NCI-H2171 treated with DMSO at 0.1 percent for 48 hours (cell line): ENCODE measurements at places on chromosomes 3 and 15.

DNA sequence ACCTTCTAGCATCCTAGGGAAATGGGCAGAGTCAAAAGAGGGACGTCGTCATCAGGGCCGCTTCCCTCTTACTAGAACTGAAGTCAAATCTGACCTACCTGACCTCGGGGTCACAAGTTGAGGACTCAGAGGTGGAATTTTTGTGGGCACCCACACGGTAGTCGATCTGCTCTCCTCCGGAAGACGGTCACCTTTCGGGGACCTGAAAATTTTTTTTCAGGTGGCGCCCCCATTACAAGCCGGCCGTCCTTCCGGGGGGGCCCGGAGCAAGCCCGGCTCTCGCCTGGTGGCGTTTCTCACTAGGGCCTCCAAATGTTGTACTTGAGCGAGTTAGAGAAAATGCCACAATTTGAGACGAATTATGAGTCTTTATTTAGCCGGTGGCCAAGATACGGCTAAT, 157.5 kb upstream of the FRG2C start:
- DNase-seq: no peak

DNA sequence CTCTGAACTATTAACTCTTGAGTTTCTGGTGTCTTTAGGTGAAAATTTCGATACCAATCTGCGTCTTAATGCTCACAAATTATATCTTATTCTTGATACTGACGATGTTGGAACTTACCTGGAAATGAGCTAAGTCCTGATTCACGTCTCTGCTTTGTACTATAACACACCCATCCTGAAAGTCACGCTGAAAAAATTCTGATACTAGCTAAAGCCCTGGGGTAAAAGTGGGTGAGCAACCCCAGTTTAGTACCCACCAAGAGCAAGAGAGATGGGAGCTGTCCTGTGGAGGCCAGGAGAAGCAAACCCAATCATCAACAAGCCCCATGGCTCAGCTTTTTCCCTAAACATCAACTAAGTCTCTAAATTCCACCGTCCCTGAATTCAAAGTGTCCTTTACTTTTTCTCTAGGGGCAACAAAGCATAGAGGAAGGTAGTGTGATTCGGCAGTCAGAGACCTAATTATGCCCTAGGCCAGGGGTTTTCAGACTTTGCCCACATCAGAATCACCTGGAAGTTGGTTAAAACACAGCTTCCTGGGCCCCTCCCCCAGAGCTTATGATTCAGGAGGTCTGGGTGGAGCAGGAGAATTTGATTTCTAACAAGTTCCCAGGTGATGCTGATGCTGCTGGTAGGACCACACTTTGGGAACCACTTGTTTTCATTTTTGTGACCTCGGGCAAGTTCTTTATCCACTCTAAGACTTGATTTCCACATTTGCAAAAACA, 90.2 kb downstream of the OSBPL10 start:
- DNase-seq: no peak

DNA sequence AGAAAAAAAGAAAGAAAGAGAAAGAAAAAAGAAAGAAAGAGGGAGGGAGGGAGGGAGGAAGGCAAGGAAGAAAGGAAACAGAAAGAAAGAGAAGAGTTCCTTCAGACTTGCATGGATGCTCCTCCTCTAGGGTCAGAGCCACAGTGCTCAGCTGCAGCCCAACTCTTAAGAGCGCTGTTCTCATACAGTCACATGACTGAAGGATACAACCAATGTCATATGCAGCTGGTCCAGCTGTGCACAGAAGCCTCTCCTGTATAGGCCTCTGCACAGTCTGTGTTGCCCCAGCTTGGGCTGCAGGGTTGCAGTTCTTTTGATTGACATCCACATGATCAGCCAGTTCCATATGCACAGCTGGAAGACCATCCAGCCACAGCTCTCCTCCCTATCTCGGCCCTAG, 86.8 kb upstream of the CTNNB1 start:
- DNase-seq: no peak

GRCh38 chr3:194161131-194162045, 25.4 kb downstream of the HES1 start:
- peak; percentile 15 for DNase-seq

GRCh38 chr15:65772930-65773329, 19.2 kb downstream of the DENND4A start:
- DNase-seq: no peak

DNA sequence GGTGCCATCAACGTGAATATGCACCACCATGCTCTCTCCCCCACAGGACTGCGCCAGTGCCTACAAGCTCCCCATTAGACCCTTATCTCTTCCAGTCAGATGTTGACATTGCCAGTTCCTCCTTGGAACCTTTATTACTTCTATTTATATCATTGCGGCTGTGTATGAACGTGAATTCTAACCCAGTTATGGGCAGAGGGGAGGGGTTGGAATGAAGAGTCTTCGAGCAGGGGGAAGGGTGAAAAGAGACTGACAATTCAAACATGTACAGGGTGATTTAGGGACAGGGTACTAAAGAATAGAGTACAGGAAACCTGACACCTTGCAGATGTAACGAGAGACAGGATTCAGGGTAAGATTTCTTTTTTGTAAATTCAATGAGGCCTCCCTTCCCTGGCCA, 41.8 kb upstream of the ST6GAL1 start:
- peak; percentile 65 for DNase-seq

GRCh38 chr3:71005702-71006321, 577.7 kb downstream of the FOXP1 start:
- DNase-seq: no peak

DNA sequence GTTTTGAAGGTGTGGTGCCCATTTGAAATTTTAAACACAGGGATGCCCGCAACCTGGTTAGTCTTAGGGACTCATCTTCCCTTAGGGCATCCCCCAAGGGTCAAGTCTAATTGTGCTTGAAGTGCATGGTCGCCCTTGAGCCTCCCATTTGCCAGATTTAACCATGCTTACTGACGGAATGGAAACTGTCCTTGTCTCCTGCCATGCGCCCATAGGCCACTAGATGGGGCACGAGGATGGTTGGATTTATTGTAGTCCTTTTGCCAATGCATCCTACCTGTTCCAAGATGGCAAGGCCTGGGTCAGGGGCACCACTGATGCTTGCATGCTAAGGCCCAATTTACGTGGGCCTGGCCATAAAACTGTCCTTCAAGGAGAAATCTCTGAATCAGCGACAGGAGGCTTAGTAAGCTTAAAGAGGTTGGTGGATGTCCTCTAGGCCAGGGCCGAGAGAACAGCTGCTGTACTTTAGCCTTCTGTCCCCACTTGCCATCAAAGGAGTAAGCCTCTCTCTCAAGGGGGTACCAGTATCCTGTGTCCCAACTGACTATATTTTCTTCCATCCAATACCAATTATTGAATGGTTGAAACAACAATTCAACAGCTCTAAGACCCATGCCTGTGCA, 355.4 kb downstream of the OTOL1 start:
- peak; percentile 14 for DNase-seq

DNA sequence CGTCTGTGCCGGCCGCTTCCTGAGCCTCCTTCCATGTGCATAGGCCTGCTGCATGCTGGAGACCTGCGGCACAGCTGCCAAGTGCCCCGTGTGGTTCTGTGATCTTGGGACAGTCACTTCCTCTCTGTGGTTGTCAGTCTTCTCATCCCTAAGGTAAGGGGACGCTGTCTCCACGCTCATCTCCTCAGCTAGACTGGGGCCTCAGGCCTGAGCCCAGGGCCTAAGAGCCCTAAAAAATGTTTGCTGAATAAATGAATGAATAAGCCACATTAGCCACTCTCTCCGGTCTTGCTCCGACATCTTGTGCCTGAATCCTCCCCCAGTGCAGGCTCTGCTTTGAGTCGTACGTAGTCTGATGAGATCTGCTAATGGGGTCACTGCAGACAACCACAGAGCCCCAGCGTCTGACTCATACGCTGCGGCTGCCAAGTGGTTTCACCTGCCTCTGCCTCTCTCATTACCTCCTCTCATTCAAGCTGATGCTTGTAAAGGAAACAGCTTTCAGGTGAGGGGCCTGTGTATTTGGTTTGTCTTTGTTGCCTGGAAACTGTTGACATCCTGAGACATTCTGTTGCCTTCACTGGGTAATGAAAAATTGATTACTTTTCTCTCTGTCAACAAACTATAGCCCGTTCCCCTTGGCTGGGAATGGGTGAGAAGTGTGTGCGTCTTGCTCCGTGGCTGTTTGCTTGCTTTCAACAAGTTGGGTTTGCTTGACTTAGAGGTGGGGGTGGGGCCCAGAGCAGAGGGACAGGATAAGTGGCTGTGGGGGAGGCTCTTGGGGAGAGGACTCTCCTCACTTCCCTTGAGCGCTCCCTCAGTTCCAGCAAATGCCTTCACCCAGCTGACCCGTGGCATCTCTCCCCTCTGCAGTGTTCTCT, 15.9 kb downstream of the RPLP1 start:
- peak; percentile 87 for DNase-seq

GRCh38 chr3:156317462-156318074, 197.2 kb downstream of the KCNAB1 start:
- no peak for DNase-seq

DNA sequence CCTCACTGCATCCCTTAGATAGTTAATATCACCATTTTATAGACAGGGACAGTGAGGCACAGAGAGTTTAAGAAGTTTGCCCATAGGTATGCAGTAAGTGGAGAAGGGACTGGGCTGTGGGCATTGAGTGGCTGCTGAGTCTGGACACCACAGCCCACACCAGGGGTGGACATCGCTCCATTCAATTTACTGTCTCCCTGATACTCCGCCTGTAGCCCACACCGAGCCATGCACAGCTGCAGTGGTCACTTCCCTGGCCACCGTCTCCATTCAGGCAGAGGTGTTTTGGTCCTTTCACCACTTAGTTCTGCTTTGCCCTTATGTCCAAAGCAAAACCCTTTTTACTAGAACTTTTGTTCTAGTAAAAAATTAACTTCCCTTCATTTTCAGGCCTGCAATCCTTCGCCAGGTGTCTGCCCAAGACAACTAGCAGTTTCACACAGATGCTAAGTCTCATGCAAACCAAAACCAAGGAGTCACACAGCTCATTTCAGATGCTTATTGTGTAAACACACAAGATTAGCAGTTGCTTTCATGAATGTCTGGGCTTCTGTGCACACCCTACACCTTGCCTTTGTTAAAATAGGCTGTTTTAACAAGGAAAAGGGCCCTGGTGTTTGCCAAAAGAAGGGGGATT, 30.1 kb downstream of the ZNF35 start:
- no peak for DNase-seq

- DNase-seq: peak; percentile 79
These were observed 253.3 kb downstream of the CLSTN2 start for GRCh38 chr3:140188285-140188684.

GRCh38 chr3:46312991-46313390, 40.9 kb upstream of the CCR2 start:
- DNase-seq: no peak

DNA sequence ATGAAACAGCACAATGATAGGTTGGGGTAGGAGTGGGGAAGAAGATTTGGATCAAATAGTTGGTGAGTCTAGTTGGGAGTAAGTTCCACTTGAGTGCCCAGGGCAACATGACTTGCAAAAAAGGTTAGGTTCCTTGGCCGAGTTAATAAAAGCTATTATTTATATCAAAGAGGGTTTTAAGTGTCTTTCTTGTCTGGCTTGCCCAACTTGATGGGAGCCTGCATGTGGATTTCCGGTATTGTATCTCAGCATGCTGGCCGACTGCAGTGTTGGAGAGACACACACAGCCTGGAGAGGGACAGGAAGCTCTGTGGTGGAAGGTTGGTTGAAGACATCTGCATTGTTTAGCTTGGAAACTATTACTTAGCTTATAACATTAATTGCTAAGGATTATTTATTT, 449.5 kb upstream of the TBL1XR1 start:
- DNase-seq: no peak

DNA sequence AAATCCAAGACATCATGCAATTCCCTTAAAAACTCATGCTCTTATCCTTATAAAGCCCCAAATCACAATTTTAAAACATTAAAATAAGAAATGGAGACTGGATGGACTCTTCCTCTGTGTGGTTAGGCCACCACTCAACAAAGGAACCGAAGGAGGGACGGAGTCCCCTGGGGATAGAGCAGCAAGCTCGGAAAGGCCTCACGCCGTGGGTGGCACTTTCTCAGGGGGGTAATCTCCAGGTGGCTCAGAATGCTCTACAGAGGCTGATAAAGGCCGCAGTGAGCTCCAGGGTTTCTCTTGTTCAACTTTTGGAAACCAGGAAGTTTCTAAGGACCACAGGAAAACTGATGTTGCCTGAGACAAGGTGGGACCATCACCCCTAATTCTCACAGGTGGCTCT, 23.2 kb downstream of the CCR9 start:
- no peak for DNase-seq

- no peak for DNase-seq
These were observed 199.1 kb downstream of the EPHA3 start for GRCh38 chr3:89306540-89306939.

DNA sequence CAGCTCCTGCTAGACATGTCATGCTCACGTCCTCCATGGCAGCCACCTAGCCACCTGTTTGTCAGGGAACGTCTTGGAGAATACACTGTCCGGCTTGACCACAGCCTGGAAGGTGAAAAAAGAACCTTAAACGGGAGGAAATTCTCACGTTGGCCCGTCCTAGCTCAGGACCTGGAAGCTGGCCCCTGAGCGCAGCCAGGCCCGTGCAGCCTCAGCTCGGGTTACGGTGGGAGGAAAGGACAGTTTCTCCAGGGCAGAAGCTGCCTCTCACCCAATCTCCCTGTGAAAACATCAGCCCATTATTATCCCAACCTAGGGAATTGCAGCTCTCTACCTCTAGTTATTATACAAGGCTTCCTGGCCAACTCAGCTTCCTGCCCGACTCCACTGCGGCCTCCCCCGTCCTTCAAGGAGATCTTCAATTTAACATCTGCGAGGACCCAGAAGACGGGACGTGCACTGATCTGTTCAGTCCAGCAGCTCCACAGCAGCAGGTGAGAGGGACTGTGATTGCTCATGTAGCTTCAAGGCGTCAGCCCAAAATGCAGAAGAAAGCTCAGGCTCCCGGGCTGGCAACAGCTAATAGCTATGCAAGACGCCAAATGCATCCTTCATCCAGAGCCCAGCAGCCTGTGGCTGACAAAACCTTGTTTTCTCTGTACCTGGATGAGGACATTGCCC, 84.7 kb downstream of the ADAMTS17 start:
- no peak for DNase-seq

- DNase-seq: peak; percentile 13
These were observed 22.0 kb downstream of the COL6A6 start for GRCh38 chr3:130539005-130539404.

- no peak for DNase-seq
These were observed 12.4 kb downstream of the LAMP3 start for GRCh38 chr3:183149915-183150750.

- no peak for DNase-seq
These were observed 27.6 kb downstream of the PLXNB1 start for GRCh38 chr3:48402281-48402732.

DNA sequence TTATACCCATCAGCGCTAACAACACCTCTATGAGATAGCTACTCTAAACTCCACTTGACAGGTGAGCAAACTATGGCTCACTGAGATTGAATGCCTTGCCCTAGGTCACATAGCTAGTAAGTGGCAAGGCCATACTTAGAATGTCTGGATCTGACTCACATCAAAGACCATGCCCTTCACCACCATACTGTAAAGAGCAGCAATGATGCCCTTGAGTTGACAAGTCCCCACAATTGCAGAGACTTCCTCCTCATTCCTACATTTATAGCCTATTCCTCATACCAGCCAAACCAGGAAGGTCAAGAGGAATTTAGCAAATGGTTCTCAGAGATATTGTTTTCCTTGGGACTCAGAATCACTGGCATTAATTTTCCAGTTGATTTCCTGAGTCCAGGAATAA, 157.8 kb upstream of the SNTN start:
- no peak for DNase-seq
